ENCODE measurements at places on chromosomes 5 and 9.

DNA sequence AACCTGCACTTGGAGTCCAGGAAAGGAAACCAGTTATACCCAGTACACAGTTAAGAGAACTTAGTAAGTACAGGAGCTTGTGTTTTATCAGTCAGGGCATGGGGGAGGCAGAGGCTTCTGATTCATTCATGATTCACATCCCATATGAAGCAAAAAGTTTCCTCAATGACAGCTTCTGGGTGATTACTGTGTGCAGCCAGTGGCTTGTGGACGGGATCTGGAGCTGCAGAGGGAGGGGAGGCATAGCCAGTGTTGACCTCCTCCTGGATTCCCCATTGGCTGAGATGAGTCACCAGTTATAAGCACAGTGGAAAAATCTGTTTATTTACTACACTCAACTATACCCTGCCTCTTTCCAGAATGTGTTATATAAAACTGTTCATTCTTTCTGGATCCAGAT, 17.7 kb downstream of the IL31RA start:
- DNase-seq, result no peak

GRCh38 chr5:151191661-151192060, 32.2 kb downstream of the CCDC69 start:
- no peak for DNase-seq

GRCh38 chr9:26426551-26427131, 466.0 kb downstream of the CAAP1 start:
- DNase-seq, result no peak

- DNase-seq, result no peak
Measured at GRCh38 chr9:100697339-100697738, 119.5 kb downstream of the CAVIN4 start.

GRCh38 chr5:172754596-172755356, 16.2 kb downstream of the DUSP1 start:
- DNase-seq, result no peak

DNA sequence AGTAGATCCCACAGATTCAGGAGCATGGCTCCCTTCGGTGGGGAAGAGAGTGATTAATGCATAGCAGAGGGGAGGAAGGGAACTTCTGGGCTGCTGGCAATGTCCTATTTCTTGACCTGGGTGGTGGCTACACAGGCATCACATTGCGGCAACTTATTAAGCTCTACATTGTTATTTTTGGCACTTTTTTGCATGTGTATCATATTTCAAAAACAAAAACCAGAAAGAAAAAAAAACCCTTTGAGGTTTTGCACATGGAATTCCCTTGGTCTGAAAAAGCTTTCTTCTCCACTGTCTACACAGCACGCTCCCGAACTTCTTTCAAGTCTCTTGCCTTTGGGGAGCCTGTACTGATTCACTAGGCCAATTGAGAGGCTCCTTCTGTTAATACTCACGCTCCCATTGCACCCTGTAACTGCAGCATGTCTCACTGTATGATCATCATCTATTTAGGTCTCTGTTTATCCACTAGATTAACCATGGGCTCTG, 25.1 kb downstream of the CEMIP2 start:
- no peak for DNase-seq

DNA sequence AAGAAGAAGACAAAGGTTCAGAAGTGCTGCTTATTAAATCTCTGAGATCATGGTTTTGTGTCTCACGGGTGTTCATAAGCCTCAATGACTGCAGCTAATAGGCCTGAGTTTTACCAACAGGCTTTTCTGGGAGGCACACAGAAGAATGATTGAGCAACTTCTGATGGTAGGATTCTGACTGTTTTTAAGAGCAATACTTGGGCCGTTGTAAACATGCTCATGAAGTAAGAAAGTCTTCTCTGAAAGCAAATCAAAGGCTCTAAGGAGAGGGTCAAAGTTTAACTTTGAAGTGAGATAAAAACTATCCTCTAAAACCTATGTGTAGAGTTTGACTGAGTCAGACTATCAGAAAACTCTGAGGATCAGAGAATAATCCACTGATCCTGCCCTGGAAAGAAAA, 390.9 kb upstream of the DAB2 start:
- no peak for DNase-seq

- no peak for DNase-seq
Measured at GRCh38 chr5:147375151-147375550, 134.7 kb downstream of the DPYSL3 start.

DNA sequence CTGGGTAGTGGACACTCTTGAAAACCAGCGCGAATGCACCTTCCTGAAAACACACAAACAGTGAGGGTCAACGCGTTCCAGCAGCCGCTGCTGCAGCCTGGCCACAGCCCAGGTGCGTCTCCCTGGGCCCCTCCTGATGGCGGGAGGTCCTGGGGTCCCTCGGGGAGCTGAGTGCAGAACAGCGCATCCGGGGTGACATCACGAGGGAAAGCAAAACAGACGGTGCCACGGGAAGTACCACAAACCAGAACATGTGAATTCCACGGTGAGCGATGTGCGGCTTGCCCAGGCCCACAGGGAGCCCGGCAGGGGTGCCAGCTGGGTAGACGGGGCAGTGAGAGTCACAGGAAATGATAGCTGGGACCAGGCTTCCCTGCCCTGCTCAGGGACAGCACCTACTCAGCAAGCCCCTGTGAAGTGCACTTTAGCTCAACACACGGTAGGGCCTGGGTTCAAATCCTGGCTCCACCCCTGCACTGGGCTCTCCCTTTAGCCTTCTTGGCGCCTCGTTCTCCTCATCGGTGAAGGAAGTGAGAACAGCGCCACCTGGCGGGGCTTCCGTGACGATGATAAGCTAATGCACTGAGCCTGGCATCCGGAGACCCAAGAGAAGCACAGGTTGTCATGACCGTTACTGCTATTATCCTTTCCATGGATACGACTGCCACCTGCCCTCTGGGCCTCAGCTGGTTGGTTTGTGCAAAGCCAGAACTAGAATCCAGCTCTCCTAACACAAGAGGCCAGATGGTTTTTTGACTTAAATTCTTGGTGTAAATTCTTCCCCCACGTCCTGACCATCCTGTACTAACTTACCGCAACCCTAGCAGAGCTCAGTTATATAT, 24.6 kb downstream of the GFPT2 start:
- DNase-seq, result peak; percentile 38

DNA sequence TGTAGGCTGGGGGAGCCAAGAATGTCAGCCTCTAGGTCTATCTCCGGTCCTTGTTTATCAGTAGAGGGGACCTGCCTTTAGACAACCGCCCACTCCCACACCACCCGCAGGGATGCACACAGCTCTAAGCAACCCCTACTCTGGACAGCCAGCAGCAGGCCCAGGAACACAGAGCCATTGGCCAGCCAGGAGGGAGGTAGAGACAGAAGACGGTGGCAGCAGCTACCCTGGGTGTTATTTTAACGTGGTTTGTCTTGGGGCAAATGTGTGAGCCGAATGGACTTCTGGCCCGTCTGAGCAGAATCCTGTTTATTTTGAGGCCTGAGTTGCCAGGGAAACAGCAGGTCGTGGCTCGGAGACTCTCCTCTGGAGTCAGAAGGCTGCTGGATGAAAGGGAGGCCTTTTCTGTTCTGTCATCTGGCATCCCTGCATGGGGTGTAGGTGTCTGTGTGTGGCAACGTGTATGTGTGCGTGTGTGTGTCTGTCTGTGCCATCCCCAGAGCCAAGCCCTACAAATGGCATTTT, 382 bp upstream of the FGF1 start:
- DNase-seq, result no peak

DNA sequence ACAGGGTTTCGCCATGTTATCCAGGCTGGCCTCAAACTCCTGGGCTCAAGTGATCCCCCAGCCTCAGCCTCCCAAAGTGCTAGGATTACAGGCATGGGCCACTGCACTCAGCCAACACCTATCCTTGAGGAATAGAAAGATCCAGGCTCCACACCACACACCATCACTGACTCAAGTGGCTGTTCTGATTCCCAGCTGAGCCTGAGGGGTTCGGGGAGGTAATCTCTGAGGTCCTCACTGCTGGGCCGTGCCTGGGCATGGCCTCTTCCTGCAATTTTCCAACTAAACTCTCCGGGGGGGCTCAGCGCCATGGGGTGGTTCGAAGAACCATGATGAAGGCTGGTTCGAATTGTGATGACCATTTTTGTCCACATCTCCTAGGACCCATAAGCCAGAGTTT, 31.0 kb upstream of the IL17B start:
- no peak for DNase-seq

- DNase-seq, result no peak
Measured at GRCh38 chr5:173884402-173885053, 3.6 kb upstream of the CPEB4 start.

- no peak for DNase-seq
Measured at GRCh38 chr5:167759057-167759821, 532.2 kb upstream of the WWC1 start.

- DNase-seq, result no peak
Measured at GRCh38 chr5:61678966-61679365, 346.9 kb downstream of the ZSWIM6 start.

- no peak for DNase-seq
Measured at GRCh38 chr9:16521868-16522411, 348.5 kb downstream of the BNC2 start.

DNA sequence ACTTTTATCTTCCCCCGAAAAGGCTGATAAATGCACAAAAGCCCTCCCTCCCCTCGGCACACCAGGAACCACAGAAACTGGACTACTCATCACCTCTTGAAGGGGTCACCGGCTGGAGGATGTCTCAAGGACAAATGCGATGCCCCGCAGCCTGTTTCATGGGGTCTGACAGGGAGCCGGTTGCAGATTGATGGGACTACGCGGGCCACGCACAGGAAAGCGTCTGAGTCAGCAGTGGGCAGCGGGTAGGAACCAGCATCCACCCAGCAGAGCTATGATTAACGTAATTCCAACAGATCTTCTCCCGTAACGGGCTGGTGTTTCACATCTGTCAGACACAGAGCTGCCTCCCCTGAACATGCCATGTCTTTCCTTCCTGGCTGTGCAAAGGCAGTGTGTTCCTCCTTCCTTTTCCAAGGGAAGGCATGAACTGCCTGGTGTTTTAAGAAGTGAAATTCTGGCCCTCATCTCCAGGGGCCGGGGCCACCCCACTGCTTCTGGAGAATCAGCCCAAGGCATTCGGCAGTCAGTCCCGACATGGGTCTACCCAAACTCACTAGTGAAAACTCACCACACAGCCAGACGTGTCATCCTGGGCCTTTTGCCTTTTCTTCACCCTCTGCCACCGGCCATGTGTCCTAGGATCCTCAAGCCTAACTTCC, 144.4 kb upstream of the PHYKPL start:
- DNase-seq, result no peak

DNA sequence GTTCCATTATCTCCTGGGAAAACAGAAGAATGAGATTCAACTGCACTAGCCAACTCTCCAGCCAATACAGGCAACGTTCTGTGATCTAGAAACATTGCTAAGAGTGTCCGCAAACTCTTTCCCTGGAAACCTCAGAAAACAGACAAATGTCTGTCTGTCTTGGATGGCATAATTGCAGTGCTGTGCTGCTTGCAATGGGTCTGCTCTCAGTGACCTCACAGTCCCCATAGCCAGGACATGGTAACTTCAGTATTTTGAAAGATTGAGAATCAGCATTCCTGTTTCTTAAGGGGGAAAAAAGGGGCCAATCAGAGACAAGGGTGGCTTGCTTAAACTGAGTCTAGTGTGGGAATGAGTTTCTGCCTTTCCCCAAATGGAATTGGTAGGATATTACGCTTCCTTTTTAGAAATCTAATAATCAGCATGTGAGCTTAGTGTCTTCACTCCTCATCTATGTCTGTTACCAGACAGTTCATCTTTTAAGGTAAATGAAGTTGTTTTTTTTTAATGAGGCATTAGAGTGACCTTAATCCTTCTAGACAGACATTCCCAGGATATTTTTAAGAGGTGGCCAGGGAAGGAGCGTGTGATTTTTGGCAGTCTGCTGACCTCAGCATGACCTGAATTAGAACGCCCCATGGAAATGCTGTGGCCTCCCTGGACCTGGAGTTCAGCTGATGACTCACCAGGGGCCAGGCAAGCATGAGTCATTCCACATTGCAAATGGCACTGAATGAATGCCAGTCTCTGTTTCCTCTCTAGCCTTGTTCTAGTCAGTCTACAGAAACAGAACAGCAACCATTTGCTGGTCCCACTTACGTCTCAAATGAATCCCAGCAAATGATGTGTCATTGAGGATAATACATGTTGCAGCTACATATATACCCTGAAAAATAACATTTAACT, 210.2 kb upstream of the ACTBL2 start:
- no peak for DNase-seq

DNA sequence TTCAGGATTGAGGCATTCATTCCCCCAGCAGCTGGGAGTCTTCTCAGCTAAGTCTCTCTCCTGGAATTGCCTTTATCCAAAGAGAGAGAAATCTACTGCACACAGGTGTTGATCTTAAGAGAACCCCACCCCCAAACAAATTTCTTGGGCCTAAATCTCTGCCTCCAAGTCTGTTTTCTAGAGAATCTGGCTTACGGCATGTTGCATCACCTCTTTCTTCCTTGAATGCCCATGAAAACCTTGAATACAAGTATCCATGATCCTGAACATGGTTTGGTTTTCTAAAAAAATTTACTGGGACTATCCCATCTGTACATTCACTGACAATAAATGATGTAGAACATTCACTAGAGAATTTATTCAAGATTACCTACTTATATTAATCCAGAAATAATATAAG, 401.6 kb downstream of the PDE4D start:
- DNase-seq, result no peak

DNA sequence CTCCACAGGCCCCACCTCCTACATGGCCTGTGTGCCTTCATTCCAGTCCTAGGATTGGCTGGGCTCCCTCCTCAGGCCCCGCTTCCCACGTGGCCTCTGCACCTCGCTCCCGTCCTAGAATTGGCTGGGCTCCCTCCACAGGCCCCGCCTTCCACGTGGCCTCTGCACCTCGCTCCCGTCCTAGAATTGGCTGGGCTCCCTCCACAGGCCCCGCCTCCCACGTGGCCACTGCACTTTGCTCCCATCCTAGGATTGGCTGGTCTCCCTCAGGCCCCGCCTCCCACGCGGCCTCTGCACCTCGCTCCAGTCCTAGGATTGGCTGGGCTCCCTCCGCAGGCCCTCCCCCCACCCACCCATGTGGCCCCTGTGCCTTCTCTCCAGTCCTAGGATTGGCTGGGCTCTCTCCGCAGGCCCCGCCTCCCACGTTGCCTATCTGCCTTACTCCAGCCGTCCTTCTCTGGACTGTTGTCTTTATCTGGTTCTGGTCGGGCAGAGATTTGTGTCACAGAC, 45.3 kb upstream of the CACNA1B start:
- no peak for DNase-seq

- DNase-seq, result no peak
Measured at GRCh38 chr9:129559506-129559881, 61.4 kb downstream of the C9orf50 start.

GRCh38 chr9:109974143-109974917, 194.3 kb downstream of the PALM2AKAP2 start:
- DNase-seq, result no peak
